ENCODE measurements at places on chromosomes 12 and 14. TPM values are rescaled to one million over a fixed set of nuclear protein-coding genes. Genes with fewer than 3 reads are reported as not detected.
A peak's percentile ranks its signal among the peaks of the same experiment; 100 is the strongest.

DNA sequence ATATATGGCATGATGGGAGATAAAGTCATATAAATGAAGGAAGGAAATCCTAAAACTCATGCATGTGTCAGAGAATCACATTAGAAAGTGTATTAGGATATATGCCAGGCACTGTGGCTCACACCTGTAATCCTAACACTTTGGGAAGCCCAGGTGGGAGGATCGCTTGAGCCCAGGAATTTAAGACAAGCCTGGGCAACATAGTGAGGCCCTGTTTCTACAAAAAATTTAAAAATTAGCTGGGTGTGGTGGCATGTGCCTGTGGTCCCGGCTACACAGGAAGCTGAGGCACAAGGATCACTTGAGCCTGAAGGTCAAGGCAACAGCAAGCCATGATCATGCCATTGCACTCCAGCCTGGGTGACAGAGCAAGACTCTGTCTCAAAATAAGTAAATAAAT lies 130.3 kb upstream of the ARID2 start:
- no peak for DNase-seq
- no peak overlapping the region for H3K4me3 ChIP-seq
- no peaks in the 10 kb centered on the region for H3K36me3 ChIP-seq
- peaks cover 7% of the 10 kb centered on the region for H3K27me3 ChIP-seq

The SLC25A21 gene
- total RNA-seq, result not detected

The KRT80 gene
- total RNA-seq, result not detected

DNA sequence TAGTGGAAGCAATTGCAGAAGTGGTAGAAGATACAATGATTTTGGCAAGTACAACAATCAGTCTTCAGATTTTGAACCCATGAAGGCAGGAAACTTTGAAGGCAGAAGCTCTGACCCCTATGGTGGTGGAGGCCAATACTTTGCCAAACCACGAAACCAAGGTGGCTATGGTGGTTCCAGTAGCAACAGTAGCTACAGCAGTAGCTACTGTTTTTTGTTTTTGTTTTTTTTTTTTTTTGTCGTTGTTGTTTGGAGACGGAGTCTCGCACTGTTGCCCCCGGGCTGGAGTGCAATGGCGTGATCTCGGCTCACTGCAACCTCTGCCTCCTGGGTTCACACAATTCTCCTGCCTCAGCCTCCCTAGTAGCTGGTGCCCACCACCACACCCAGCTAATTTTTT lies 47.4 kb downstream of the IFNG-AS1 start:
- peaks cover 22% of the 10 kb centered on the region for H3K36me3 ChIP-seq
- peak; percentile 18 for DNase-seq
- H3K4me3 ChIP-seq, result peak overlapping the region; percentile 0
- no peaks in the 10 kb centered on the region for H3K27me3 ChIP-seq
- peaks cover 86% of the 10 kb centered on the region for H3K4me1 ChIP-seq

- H3K27ac ChIP-seq, result no peak overlapping the region
- no peak for DNase-seq
- no peaks in the 10 kb centered on the region for H3K4me1 ChIP-seq
Measured at GRCh38 chr12:52735106-52735505, 31.8 kb upstream of the KRT77 start.

The LUM gene
- not detected for total RNA-seq

DNA sequence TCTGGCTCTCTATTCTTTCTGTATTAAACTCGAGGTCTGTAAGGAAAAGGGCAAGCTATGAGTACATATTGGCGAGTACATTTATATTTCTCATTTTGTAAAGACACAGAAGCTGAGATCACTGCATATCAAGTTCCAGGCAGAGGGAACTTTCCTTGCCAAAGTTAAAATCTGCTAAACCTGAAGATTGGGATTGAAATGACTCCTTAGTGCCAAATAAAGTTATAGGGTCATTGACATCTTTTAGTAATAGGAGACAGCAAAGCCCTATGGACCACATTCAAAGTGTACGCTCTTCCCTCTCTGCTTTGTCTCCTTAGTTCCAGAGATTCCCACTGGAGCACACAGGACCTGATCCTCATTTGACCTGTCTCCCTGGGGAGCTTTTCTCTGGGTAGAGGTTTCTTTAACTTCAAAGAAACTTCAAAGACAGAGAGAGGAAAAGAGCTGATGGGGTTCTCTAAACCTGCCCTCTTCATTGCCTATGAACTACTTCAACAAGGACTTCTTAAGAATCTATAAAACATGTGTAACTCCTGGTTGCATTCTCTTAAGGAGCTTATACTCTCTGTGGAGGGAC lies 42.6 kb upstream of the PTPRR start:
- H3K4me1 ChIP-seq, result no peaks in the 10 kb centered on the region
- DNase-seq, result no peak
- H3K36me3 ChIP-seq, result no peaks in the 10 kb centered on the region
- H3K4me3 ChIP-seq, result no peak overlapping the region
- H3K27ac ChIP-seq, result no peak overlapping the region
- no peaks in the 10 kb centered on the region for H3K27me3 ChIP-seq

DNA sequence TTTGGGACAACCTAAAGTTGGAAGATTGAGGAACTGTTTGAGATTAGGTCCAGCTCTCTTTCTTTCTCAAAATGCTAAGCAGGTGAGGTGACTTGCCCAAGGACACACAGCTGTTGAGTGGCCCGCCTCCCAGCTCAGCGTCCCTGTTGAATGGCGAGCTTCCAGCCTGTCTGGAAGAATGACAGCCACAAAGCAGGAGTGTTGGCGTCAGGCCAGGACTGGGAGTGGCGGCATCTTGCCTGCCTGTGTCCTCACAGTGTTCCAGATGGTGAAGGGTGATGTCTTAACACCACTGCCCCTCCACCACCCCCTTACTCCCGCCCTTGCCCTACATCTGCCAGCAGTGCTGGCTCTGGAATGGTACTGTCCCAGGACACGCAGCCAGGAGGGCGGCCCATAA lies 4.4 kb upstream of the CEBPE start:
- no peaks in the 10 kb centered on the region for H3K36me3 ChIP-seq
- no peak overlapping the region for H3K4me3 ChIP-seq
- no peak for DNase-seq

The OTX2 gene
- total RNA-seq, result not detected

- H3K4me3 ChIP-seq, result no peak overlapping the region
- no peak overlapping the region for H3K27ac ChIP-seq
- no peaks in the 10 kb centered on the region for H3K36me3 ChIP-seq
- no peaks in the 10 kb centered on the region for H3K4me1 ChIP-seq
- no peaks in the 10 kb centered on the region for H3K27me3 ChIP-seq
Measured at GRCh38 chr12:71465796-71466195, 26.2 kb downstream of the LGR5 start.

The ATL1 gene
- total RNA-seq, result 1.2 TPM

GRCh38 chr14:95835121-95835730 lies 41.4 kb upstream of the TUNAR start:
- no peak overlapping the region for H3K27ac ChIP-seq
- DNase-seq, result no peak
- H3K4me1 ChIP-seq, result peaks cover 6% of the 10 kb centered on the region
- H3K4me3 ChIP-seq, result no peak overlapping the region
- H3K27me3 ChIP-seq, result peaks cover 4% of the 10 kb centered on the region

The CALM1 gene
- 513 TPM for total RNA-seq

The NANOG gene
- not detected for total RNA-seq

- no peak overlapping the region for H3K4me3 ChIP-seq
- no peak for DNase-seq
- H3K4me1 ChIP-seq, result no peaks in the 10 kb centered on the region
Measured at GRCh38 chr14:57080691-57081090, 188.0 kb downstream of the EXOC5 start.

GRCh38 chr12:80698847-80699542 lies 8.4 kb upstream of the MYF6 start:
- H3K27me3 ChIP-seq, result peaks cover under 1% of the 10 kb centered on the region
- no peak for DNase-seq
- no peaks in the 10 kb centered on the region for H3K4me1 ChIP-seq
- H3K36me3 ChIP-seq, result no peaks in the 10 kb centered on the region
- no peak overlapping the region for H3K4me3 ChIP-seq

- H3K27me3 ChIP-seq, result no peaks in the 10 kb centered on the region
- no peaks in the 10 kb centered on the region for H3K36me3 ChIP-seq
- no peak for DNase-seq
- no peak overlapping the region for H3K4me3 ChIP-seq
Measured at GRCh38 chr12:82835217-82835616, 148.5 kb downstream of the TMTC2 start.

- no peaks in the 10 kb centered on the region for H3K36me3 ChIP-seq
- no peak for DNase-seq
- H3K27me3 ChIP-seq, result peaks cover 14% of the 10 kb centered on the region
- H3K4me3 ChIP-seq, result no peak overlapping the region
- no peak overlapping the region for H3K27ac ChIP-seq
- no peaks in the 10 kb centered on the region for H3K4me1 ChIP-seq
Measured at GRCh38 chr12:28086521-28087155, 103.6 kb upstream of the CCDC91 start.

The HVCN1 gene
- total RNA-seq, result 13.8 TPM

DNA sequence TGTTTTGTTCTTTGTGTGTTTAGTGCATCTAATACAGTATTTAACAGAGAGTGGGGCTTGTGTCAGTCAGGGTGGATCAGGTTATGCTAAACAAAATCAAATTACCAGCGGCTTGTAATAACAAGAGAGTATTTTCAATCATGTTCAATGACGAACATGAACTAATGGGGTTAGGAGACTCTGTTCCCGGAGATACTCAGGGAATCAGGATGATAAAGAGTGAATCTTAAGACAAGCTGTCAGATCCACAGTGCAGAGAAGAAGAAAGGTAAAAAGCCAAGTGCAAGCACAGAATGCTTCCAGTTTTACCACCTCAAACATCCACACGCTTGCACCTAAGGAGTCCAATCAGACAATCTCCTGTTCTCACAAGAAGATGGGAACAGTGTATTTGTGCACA lies 1331.5 kb upstream of the TMEM132C start:
- no peaks in the 10 kb centered on the region for H3K4me1 ChIP-seq
- H3K27me3 ChIP-seq, result no peaks in the 10 kb centered on the region
- no peak overlapping the region for H3K4me3 ChIP-seq
- H3K27ac ChIP-seq, result no peak overlapping the region

- no peak for DNase-seq
- no peak overlapping the region for H3K27ac ChIP-seq
- H3K4me3 ChIP-seq, result no peak overlapping the region
- H3K27me3 ChIP-seq, result no peaks in the 10 kb centered on the region
Measured at GRCh38 chr14:68667313-68667791, 125.5 kb downstream of the ZFP36L1 start.

DNA sequence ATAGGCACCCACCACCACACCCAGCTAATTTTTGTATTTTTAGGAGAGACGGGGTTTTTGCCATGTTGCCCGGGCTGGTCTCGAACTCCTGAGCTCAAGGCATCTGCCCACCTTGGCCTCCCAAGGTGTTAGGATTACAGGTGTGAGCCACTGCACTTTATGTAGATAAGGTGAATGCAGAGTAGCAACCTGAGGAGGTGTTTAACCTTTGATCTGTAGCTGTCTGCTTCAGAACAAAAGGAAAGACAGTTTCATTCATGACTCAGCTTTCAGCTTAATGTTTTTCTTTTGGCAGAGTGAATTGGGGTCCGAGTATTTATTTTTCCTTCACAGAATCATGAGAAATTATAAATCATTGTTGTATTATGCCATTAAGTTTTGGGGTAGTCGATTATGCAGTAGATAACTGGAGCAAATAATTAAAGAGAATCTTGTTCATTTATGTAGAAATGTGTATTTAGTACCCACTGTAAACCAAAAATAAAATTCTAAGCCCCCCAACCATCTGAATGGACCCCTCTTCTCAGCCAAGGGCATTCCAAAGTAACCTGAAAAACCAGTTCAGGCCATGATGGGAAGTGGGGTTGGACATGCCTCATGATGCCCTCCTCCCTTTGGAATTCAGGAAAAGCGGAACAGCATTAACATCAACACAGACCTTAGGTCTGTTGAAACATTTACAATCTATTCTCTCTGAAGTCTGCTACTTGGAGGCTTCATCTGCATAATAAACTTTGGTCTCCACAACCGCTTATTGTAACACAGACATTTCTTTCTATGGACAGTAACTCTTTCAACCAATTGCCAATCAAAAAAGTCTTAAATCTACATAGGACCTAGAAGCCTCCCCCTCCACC lies 10.7 kb upstream of the STX2 start:
- H3K4me3 ChIP-seq, result no peak overlapping the region
- H3K36me3 ChIP-seq, result no peaks in the 10 kb centered on the region
- peaks cover 3% of the 10 kb centered on the region for H3K27me3 ChIP-seq

- peaks cover 15% of the 10 kb centered on the region for H3K4me1 ChIP-seq
- H3K27me3 ChIP-seq, result peaks cover 10% of the 10 kb centered on the region
- peaks cover 9% of the 10 kb centered on the region for H3K36me3 ChIP-seq
Measured at GRCh38 chr14:50666772-50667683, 1.1 kb downstream of the SAV1 start.

DNA sequence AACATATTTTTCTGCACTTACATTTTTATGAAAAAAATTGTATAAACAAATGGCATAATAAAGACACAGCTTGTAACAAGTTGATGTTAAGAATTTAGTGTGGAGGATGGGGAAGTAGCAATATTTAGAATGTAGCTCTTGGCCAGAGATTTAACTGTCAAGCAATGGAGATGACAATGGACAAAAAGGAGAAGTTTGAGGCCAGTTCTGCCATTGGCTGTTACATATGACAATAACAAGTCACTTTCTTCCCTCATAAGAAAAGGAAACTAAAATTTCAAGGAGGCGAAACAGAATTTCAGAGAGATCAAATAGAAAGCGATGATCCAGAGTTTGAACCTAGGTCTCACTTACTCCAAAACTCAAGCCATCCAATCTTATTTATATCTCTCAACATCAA lies 122.8 kb upstream of the CCDC175 start:
- no peak overlapping the region for H3K4me3 ChIP-seq
- DNase-seq, result no peak
- no peak overlapping the region for H3K27ac ChIP-seq

DNA sequence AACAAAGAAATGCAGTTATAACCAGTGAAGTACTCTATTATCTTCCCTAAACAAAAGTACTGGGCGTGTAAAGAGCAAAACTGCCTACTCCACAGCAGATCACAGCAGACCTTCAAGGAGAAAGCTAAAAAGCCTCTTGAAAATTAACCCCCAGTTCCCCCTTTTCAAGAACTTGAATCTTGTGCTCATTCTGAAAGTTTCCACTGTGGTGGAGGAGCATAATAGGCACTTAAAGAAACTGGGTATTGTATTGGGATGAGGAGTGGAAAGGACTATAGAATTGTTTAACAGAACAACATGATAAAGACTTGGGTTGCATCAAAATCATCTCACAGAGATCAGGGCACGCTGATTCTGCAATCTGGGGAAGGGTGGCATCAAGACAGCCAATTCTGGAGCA lies 51.1 kb downstream of the SLC25A47 start:
- DNase-seq, result no peak
- peak overlapping the region; percentile 96 for H3K27ac ChIP-seq
- peaks cover 63% of the 10 kb centered on the region for H3K4me1 ChIP-seq
- peaks cover 41% of the 10 kb centered on the region for H3K36me3 ChIP-seq

The DACT1 gene
- total RNA-seq, result 2.3 TPM
